ENCODE measurements at places on chromosomes 7 and 10.

DNA sequence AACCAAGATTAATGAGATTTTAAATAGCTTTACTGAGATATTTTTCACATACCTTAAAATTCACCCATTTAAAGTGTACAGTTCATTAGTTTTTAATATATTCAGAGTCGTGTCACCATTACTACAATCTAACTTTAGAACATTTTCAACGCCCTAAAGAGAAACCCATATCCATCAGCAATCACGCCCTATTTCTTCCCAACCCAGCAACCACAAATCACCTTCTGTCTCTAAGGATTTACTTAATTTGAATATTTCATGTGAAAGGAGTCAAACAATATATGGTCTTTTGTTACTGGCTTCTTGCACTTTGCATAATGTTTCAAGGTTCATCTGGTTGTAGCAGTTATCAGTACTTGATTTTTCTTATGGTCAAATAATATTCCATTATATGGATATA is 25.1 kb upstream of the PDZD8 start:
- DNase-seq = no peak

- DNase-seq = no peak
Observed at GRCh38 chr7:55381696-55382095, 16.6 kb downstream of the LANCL2 start.

GRCh38 chr7:81882086-81882485 is 112.2 kb upstream of the HGF start:
- no peak for DNase-seq

DNA sequence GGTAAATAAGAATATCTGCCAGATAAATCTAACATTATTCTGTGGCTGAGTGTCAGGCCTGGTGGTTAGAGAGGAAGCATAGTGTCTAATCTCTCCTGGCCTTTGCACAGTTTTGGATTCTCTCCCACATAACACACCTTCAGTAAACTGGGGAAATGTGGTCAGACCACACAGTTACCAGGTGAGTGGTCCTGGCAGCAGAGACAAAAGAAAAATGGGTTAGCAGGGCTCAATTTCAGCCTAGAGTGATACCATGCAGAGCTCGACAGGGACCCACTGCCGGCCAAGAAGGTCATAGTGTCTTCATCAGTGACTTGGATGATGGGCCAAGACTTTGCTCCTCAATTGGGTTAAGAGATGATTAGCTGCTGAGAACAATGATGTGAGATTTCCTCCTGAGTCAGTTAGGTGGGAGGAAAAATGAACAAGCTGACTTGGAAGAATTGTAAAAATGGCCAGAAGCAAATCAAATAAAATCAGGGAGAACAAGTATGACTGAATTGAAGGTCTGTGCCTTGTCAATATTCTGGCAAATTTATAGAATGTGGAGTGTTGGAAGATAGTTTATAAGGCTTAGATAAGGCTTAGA is 69.2 kb upstream of the EFCAB10 start:
- no peak for DNase-seq

DNA sequence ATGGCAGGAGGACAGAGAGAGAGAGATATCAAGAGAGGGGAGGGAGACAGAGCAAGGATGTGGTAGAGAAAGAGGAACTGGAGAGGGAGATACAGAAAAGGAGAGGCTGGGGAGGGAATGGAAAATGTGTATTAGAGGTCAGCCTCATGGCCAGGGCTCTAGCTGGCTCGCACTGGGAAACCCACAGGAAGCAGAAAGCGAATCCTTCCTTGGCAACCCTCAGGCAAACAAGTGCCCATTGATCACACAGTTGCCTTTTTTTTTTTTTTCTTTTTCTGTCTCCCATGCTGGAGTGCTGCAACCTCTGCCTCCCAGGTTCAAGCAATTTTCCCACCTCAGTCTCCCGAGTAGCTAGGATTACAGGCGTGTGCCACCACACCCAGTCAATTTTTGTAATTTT is 391.2 kb downstream of the TYW1 start:
- DNase-seq = no peak

DNA sequence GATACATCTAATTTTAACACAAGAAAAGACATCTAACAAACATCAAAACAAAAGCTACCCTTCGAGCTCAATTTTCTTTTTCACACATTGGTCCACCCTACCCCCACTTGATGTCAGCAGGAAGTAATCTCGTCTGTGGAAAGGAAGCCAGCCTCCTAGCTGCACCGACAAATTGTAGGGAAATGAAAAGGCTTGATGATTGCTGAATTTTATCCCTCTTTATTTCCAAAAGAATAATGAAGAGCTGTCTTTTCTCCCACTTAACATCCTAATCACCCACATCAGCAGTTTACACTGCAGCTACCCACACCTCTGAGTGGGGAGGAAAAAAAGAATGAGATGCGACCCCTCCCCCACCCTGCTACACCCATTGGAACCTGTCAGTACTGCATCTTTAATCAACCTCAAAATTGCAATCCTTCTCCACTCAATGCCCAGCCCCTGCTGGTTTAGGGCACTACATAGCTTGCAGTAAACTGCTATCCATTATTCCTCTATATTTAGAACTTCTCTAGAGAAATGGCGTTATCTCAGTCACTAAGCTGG is 10.6 kb upstream of the CPVL start:
- DNase-seq = no peak

DNA sequence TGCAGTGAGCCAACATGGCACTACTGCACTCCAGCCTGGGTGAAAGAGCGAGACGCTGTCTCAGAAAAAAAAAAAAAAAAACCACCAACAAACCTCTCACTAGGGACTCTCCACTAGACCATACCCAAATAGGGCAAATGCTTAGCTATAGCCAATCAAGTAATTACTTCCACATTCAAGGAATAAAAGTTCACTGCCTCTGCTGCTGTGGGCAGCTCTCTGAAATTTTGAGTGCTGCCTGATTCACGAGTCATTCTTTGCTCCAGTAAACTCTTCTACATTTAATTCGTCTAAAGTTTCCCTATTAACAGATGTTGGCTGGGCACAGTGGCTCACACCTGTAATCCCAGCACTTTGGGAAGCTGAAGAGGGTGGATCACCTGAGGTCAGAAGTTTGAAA is 4.7 kb upstream of the NRBF2 start:
- DNase-seq = no peak

DNA sequence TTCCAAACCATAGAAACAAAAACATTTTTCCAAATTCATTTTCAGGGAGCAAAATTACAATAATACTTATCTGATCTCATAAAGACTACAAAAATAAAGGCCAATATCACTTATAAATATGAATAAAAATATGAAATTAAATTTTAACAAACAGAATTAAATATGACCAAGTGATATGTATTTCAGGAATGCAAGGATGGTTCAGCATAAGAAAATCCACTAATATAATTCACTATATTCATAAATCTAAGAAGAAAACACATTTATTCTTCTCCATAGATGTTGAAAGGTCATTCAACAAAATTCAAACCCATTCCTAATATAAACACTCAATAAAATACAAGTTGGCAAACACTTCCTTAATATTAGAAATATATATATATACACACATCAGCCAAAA is 115.2 kb upstream of the TMEM168 start:
- no peak for DNase-seq

DNA sequence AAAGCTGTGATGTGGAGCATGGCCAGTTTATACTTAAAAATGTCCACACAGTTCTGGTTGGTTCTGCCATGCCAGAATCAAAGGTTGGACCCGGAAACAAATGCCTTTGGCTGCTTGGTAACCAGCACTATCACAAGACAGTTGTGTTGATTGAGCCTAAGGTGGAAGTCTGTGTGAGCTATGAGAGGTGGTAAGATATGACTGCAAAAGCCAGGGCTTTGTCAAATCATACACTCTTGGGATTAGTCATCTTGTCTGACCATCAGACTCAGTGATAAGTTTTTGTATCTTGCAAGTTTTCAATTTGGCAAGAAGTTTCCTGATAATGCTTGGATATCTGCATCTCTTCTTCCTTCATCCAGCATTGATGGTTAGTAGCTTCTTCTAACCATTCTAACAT is 35.5 kb downstream of the GPR141 start:
- no peak for DNase-seq

- DNase-seq = no peak
Observed at GRCh38 chr10:107915215-107915610, 750.7 kb upstream of the SORCS1 start.

- no peak for DNase-seq
Observed at GRCh38 chr7:130732980-130733930, 752 bp downstream of the KLF14 start.

DNA sequence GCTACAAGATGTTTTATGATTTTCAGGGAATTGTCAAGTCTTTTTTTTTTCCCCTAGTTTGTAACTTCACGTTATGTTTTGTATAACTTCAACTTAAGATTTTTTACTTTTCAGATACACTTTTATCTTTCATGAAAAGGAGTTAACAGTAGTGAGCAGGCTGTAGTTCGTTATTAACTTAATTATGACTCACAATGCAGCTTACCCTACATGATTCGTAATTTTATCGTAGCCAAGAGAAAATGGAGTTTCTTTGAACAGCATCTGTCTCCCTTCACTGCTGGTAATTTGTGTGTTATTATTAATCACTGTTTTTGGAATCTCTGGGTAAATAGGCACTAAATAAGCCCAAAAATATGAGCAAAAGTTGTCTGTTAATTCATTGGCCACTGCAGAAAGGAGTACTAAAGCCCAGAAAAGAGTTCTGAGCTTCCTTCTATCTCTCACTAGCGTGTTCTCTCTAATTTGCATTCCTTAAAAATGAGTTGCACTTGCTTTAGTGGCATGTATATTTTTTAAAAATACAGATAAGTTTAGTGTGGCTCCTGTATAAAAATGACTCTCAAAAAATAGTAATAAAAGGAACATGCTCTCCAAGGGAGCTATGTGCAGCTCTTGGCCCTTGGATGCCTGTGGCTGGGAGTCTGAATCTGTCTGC is 36.1 kb downstream of the RALA start:
- no peak for DNase-seq

- no peak for DNase-seq
Observed at GRCh38 chr7:47153576-47153975, 428.3 kb downstream of the TNS3 start.

DNA sequence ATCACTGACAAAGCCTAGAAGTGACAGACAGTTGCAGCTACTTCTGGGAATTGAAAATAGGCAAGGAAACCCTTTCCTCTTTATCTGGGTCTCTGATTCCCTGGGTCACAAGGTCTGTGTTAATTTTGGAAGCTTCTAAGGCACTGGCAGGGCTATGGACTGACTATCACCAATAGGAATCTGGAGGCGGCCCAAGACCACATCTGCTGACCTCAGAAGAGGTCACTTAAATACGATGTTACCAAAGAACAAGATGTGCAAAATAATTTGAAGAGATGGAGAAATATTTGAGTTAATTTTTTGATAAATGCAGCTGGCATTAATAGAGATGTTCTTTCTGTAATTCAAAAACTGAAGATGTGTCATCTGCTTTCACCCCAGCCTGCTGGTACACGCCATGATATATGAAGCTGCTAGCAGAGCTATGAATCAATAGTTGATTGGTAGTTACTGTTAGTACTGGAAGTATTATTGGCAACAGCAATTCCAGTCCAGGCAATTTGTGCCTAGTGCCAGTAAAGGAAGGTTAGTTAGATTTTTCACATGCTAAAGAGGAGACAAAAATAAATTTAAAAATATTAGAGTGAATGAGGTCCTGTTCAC is 5.5 kb upstream of the STEAP4 start:
- DNase-seq = no peak

DNA sequence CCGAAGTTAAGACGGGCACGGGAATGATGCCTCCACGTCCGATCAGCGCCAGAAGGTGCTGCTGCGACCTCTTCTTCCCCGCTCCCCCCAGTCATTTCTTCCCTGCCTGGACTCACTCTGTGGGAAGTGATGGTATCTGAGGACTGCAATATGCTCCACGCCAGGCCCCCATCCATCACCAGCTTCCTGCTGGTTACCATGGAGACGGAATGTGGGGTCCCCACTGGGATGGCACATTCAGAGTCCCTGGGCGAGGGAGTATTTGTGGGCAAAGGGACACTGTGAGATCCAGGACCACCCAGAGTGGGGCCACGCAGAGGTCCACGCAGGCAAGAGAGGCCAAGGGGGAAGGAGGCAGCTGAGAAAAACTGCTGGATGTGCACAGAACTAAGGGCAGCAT is 39.7 kb downstream of the CARD11 start:
- no peak for DNase-seq

GRCh38 chr10:7085147-7085912 is 325.5 kb downstream of the SFMBT2 start:
- no peak for DNase-seq

- DNase-seq = no peak
Observed at GRCh38 chr10:66842867-66843266, 83.0 kb upstream of the LRRTM3 start.

GRCh38 chr7:50379082-50379481 is 71.1 kb downstream of the FIGNL1 start:
- no peak for DNase-seq

GRCh38 chr10:26863351-26864076 is 2.8 kb upstream of the ABI1 start:
- no peak for DNase-seq

GRCh38 chr7:132333301-132333700 is 243.0 kb downstream of the PLXNA4 start:
- DNase-seq = no peak

GRCh38 chr10:51620131-51620530 is 79.3 kb downstream of the CSTF2T start:
- no peak for DNase-seq

DNA sequence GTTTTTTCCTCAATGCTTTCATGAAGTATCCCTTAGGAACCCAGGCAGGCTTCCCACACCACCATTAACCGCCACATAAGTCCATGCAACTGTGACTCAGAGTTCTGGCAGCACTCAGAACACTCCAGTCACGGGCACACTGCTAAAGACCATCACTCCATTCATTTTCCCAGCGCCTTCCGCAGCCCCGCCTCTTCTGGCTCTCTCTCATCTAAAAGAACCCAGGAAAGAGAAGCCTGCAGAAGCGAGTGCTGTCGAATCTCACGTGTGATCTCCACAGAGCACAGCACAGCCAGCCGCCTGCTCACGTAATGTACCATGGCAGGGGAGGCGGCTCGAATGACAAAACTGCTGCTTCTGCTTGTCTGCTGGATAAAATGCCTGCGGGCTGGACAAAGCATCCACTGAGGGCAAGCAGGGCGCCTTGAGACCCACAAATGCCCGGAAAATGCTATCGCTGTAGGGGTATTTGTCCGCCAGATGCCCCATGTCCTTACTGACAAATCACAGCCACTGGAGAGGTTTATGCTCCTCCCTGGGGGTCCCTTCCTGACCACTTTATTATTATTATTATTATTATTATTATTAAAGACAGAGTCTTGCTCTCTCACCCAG is 1.8 kb downstream of the PSMG3 start:
- DNase-seq = no peak

GRCh38 chr10:60237977-60238758 is 151.5 kb downstream of the ANK3 start:
- DNase-seq = no peak

- no peak for DNase-seq
Observed at GRCh38 chr10:62188021-62188616, 80.5 kb downstream of the RTKN2 start.

GRCh38 chr10:7243873-7244272 is 167.0 kb downstream of the SFMBT2 start:
- no peak for DNase-seq
